SHP77 treated with DMSO at 0.1 percent for 48 hours (cell line): ENCODE measurements at places on chromosomes 3 and 15.

- no peak for DNase-seq
Observed at GRCh38 chr3:55813268-55814097, 326.4 kb upstream of the WNT5A start.

DNA sequence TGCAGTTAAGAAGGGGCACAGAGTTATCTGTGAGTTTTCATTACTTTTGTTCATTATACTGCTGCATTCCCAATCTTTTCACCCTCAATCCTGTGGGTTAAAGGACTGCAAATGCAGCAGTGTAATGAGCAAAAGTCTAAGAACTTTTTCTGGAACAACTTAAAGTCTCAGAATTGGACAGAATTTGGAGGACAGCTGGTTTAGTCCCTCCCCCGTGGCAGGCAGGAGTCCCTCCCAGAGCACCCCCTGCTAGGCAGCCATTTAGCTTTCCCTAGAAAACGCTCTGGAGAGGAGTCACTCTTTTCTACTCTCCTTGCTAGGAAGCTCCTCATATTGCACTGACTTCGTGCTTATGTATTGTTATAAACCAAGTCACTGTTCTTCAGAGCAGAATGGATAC is 156.3 kb upstream of the UBE2E1 start:
- DNase-seq = no peak

- no peak for DNase-seq
Observed at GRCh38 chr3:128486681-128487537, 6.1 kb downstream of the GATA2 start.

- no peak for DNase-seq
Observed at GRCh38 chr3:72163809-72164634, 379.1 kb upstream of the PROK2 start.

- DNase-seq = no peak
Observed at GRCh38 chr15:61656391-61656790, 403.9 kb downstream of the VPS13C start.

DNA sequence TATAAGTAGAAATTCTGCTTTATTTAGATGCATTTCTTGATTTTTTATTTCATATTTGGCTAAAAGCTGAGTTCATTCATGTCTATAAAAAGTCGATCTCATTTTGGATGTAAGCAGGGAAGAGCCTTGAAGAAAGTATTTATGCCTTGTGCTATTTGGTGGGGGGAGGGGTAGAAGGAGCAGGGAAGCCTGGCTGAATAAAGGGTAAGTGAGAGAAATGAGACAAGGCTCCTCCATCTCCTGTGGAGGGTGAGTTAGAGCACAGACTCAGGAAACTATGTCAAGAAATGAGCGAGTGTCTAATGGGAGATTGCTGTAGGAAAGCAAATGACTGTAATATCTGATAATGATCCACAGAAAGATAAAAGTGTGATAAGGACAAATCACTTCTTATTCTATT is 121.8 kb upstream of the ATP11B start:
- DNase-seq = no peak

GRCh38 chr3:4938281-4938982 is 40.8 kb upstream of the BHLHE40 start:
- no peak for DNase-seq

DNA sequence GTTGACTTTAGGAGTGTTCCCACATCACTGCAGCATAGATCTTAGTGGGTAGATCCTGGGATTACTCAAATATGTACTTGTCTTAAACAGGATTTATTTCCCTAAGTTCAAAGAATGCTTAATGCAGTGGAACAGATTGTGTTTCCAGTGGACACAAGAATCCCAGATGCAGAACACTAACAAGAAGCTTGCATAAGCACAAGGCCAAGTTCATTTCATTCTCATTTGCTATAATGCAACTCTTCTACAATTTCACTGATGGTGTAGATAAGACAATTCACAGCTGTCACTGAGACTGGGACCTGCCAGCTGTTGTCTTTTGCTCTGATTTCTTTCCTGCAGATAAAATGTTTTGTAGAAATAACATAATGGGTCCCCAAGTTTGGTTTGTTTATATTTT is 225.6 kb downstream of the NFKBIZ start:
- no peak for DNase-seq

- DNase-seq = no peak
Observed at GRCh38 chr3:63470745-63471144, 181.7 kb upstream of the SNTN start.

GRCh38 chr15:42825599-42825998 is 88.7 kb upstream of the CDAN1 start:
- DNase-seq = no peak

DNA sequence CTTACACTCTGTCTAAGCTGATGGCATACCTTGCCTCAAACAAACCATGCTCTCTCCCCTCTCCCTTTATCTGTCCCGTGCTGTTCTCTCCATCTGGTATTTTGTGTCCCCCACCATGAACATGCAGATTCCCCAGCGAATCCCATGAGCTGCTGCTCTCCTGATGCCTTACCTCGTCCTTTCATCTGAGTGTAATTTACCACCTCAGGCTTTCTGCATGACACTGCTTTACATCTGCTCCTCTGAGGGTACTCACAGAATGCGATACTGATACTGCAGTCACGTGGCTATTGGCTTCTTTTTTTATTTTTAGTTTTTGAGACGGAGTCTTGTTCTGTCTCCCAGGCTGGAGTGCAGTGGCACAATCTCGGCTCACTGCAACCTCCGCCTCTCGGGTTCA is 341.7 kb downstream of the PTPRG start:
- no peak for DNase-seq

GRCh38 chr3:197028728-197029510 is 698 bp downstream of the MELTF start:
- no peak for DNase-seq

- no peak for DNase-seq
Observed at GRCh38 chr3:188817103-188817934, 354.5 kb upstream of the TPRG1 start.
